EL (cell line): ENCODE measurements at places on chromosomes 7 and 10.

DNA sequence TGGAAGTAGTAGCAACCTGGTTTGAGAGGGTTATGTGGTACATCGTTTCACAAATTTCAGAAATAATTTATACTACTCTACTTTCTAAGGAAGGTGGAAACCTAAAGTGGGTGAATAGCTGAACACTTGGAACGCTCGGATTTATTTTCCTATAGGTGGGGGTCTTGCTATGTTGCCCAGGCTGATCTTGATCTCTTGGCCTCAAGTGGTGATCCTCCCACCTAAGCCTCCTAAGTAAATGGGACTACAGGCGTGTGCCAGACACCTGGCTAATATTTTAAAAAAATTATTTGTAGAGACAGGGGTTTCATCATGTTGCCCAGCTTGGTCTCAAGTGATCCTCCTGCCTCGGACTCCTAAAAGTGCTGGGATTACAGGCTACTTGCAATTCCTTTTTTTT is 6.7 kb upstream of the KMT2E start:
- no peak for DNase-seq

DNA sequence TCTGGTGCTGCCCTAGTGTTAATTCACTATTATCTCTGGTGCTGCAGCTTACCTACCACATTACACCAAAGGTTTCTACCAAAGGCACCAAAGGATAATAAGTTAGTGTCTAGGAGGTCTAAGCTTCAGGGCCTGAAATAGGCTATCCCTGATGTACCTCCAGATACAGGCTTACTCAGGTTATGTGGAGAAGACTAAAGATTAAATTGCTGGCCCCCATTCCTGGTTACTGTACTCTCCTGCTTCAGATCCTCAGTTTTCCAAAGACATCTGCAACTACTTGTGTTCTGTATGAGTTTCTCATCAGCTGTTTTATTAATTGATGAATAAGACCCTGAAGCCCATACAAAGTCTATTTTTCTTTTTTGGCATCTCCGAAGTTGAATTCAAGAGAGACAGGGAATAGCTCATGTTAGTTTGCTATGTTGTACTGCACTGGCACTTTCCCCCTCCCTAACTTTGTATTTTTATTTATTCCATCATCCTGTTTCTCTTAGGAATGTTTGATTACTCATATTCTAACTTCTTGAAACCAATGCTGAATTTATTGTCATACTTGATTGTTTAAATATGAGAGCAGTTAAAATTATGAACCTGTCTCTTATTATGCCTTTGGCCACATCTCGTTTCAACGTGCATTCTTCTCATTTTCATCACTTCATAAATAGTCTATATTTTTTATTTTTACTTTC is 85.9 kb downstream of the PON1 start:
- peak; percentile 23 for DNase-seq

- DNase-seq, result no peak
Observed at GRCh38 chr10:109831846-109832245, 91.5 kb downstream of the XPNPEP1 start.

DNA sequence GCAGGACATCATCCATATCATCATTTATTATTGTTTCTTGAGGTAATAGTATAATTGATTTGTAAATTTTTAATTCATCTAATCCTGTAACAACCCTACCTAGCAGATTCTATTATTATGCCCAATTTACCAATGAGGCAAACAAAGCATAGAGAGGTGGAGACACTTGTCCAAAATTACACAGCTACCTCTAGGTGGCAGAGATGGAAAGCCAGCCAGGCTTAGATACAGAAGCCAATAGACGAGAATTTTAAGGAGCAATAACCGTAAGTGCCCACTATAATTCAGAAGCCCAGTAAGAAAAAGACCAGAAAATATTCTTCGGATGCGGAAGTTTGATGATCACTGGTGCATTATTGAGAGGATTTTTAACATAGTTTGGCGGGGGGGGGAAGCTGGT is 54.0 kb downstream of the ANK3 start:
- DNase-seq, result peak; percentile 14

- peak; percentile 59 for DNase-seq
Observed at GRCh38 chr7:16982640-16983350, 101.0 kb upstream of the AGR3 start.

- DNase-seq, result no peak
Observed at GRCh38 chr7:106073701-106074100, 38.4 kb downstream of the SYPL1 start.

DNA sequence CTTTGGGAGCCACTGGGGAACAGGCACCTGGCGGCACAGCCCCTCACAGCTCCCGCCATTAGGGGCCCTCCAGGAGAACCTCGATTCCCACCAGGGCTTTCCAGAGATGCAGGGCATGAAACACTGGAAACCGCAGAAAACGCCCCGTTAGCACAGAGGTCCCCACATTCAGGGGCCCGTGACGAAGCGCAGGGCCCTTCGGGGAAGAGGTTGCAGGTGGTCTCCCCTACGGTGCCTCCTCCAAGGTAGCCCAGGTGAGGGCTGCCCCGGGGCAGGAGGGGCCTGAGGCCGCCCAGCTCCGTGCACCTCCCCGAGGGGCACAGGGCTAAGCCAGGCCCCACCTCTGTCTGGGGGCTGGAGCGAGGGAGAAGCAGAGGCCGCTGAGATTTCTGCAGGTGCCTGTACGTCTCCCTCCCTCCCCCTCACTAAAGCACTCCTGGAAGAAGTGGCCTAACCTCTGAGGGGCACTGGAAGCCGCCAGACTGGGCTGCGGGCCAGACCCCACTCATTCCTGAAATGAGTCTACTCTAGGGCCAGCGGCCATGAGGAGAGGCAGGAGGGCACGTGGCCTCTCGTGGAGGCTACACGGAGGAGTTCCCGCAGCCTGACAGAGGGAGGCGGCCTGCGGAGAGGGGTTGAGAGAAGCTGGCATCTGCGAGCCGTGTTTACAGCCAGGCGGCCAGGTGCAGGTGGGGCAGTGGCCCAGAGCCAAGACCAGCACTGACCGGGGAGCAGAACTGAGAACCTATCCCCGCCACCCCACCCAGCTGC is 6.9 kb downstream of the PDGFA start:
- no peak for DNase-seq

DNA sequence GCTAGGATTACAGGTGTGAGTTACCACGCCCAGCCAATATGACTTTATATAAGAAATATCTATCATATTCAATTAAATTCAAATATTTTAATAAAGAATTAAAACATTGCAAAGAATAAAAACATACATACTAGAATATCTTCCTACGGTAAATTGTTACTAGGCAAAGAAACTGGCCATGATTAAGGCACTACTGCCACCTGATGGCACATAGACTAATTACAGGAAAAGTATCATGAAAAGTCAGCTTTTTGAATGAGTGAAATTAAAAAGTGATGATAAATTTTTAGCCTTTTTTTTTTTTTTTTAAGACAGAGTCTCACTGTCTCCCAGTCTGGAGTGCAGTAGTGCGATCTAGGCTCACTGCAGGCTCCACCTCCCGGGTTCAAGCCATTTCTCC is 30.9 kb downstream of the MRPS33 start:
- peak; percentile 5 for DNase-seq

GRCh38 chr10:101956117-101956516 is 99.9 kb downstream of the ARMH3 start:
- DNase-seq, result no peak
